ENCODE measurements at places on chromosomes 2 and 18.

GRCh38 chr2:215403441-215404347 is 32.2 kb downstream of the FN1 start:
- DNase-seq, result no peak

GRCh38 chr2:8574196-8575037 is 107.4 kb upstream of the ID2 start:
- no peak for DNase-seq

DNA sequence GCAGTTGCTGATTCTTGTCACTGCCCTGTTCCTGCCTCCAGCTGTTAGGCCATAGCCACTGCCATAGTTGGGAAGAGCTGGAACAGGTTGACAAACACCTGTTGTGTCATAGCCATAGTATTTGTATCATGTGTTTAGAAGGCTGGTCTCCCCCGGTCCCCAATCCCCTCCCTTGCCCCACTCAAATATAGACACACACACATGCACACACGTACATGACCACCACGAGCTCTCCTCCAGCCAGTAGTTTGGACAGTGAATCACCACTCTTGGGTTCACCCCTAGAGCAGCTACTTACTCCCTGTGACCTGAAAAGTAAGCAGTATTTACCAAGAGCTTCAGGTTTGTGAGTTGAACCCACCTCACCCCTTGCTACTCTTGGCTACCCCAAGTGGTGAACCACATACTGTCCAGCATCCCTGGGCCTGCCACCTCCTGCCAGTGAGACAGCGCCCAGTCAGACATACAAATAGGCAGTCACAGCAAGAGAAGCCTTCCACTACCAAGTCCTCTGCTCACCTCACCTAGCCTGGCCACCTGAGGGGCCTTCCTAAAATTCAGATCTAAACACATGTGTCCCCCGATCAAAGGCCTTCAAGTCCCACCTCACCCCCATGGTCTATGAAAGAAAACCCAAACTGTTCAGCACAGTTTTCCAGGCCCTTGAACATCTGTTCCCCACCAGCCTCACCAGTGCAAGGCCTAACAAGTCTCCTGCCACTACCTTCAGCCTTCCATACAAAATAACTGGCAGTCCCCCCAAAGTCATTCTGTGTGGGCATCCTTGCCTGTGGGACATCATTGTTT is 7.1 kb downstream of the PCBP1 start:
- DNase-seq, result no peak

DNA sequence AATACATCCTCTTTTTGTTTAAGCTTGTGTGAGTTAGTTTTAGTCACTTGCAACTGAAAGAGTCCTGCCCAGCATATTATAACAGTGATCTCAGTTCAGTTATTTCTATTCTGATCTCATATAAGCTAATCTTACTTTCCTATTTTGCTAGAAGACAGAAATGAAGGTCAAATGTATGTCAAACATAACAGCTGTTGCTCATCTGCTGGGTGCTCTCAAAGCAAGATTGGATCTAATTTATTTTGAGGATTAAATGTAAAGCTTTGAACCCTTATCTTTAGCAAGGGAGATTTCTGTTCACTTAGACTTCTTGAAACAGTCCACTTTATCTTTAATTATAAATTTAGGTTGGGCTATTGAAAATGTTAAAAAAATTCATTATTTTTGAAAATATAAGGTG is 31.2 kb downstream of the CRYGD start:
- no peak for DNase-seq

GRCh38 chr2:112582314-112582746 is 2.1 kb upstream of the CHCHD5 start:
- DNase-seq, result peak; percentile 66

GRCh38 chr2:37614061-37614738 is 57.2 kb downstream of the CDC42EP3 start:
- peak; percentile 88 for DNase-seq

- no peak for DNase-seq
Measured at GRCh38 chr2:127552846-127553245, 17.4 kb downstream of the MYO7B start.

DNA sequence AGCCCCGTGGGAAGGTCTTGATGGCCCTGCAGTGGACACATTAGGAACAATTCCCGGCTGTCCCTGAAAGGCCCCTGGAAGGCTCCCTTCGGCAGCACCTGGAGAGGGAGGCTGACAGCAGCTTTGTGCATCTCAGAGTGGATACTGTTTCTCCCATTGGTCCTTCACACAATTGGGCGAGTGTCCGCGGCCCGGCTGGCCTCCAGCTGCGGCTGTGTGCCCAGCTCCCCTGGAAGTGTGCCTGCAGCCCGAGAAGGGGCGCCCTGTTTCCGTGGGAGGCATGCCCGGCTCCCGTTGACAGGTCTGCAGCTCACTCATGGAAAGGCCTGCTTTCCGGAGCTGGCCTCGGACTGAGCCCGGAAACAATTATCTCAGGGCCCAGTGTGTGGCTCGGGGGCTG is 103.7 kb downstream of the LPIN1 start:
- no peak for DNase-seq

GRCh38 chr2:241118737-241119505 is 16.8 kb upstream of the MTERF4 start:
- no peak for DNase-seq

DNA sequence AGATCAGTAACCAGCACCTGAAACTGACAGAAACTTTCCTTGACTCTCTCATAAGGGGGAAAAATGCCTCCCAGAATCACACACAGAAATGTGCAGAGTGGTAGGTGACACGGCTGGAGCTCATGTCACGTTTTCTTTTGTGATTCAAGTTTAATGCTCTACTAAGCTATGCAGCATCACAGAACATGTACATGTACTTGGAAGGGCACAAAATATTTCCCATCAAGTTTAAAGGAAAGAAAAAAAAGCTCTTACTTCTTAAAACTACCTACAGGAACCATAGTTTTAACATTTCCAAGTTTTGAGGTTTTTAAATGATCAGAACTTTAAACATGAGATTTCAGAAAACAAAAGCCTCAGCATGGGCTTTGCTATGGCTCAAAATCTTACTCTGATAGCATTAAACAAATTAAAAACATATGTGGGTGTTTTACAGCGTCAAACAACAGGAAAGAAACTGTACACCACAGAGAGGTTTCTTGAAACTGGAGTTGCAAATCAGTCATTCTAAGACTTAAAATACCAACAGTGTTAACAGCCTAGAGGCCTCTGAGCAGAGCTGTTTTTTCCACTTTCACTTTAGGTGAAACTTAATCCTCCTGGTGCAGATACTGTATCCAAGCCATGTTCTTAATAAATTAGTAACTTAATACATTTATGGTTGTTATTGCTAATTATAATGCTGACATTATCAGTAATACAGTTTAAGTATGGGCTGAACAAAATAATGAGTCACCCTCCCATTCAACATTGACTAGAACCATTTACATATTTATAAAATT is 30.1 kb downstream of the MBP start:
- peak; percentile 93 for DNase-seq

DNA sequence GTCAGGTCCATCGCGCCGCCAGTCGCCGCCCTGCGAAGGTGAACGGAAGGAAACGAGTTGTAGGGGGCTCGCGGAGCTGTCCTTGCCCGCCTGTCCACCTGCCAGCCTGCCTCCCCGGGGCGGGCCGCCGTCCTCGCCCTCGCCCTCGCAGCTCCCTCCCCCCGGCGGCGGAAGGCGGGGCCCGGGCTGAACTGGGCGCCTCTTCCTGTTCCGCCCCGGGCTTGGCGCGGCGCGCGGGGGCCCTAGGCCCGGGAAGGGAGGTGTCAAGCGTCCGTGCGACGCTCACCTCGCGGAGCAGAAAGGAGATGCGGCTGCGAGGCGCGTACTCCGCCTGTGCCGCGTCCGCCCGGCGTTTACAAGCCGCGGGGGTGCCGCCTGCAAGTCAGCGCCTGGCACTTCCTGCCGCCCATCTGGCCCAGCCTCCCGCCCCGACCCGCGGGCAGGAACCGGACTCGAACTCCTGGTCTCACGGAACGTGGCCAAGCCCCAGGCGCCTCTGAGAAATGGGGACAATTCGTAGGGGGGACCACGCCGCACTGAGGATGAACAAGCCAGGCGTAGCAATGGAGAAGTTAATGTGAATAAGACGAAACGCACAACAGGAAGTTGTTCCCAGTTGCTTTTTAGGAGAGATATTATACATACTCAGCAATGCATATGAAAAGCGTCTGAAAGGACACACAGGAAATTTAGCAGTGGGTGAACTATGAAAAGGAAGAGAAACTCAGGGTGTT is at the start of gene CNPPD1:
CNPPD1 (minus strand) TSS at position 108 of the 734 bp plus-strand sequence; CDS start at position 11, 97 bp downstream.
- DNase-seq, result peak; percentile 74

- no peak for DNase-seq
Measured at GRCh38 chr18:49517483-49517882, 30.4 kb upstream of the C18orf32 start.
